ENCODE measurements at places on chromosomes 12 and 14.

DNA sequence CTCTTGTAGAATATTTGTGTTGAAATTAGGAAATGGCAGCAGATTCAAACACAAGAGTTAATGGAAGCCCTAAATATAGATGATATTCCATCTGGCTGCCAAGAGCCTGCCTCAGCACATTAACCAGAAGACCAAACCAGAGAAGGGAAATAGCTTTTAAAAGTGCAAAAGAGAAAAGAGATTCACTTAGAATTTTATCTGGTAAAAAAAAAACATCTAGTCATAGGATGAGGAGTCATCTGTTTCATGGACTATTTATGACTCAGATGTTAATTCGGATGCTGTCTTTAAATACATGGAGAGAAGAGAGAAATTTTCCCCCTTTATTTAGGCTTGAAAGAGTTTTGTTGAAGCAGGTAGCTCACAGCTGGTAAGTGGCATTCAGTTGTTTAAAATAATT, 201.6 kb upstream of the NUDT4 start:
- DNase-seq, result no peak

DNA sequence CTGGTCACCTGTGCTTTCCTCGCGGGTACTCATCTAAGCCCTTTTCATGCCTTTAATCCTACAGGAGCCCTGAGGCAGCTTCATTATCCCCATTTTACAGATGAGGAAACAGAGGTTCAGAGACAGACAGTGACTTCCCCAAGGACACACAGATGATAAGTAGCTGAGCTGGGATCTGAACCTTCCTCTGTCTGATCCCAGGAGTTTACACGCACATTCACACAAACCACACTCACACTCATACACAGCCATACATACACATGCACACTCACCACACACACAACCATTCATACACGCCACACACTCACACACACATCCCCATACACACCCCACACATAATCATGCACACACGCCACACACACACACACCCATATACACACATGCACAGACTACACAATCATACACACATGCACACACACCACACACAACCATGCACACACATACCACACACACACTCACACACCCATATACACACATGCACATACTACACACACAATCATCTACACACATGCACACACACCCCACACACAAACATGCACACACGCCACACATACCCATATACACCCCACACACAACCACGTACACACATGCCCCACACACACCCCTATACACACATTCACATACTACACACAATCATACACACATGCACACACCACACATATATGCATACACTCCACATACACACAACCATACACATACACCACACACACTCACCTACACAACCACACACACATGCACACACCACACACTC, 2.7 kb downstream of the TMEM119 start:
- DNase-seq, result no peak

GRCh38 chr12:127588249-127588648, 678.7 kb upstream of the TMEM132C start:
- DNase-seq, result no peak

DNA sequence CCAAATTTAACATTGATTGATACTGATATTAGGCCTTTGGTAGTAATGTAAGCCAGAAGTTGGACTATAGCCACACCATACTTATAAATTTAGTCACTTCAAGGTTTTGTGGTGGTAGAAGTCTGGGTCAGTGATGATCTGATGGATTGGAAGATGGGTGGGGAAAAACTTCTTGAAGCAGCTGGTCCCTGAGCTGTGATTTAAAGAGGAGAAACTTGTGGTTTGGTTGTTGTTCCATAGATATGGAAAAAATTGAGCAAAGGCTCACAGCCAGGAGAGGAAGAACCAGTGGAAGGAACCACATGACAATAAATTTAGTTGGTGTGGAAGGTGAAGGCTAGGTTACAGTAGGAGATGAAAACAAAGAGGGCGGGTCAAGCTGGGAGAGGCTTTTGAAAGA, 26.1 kb downstream of the PTHLH start:
- no peak for DNase-seq

GRCh38 chr12:54413284-54414190, 5.5 kb downstream of the ITGA5 start:
- no peak for DNase-seq

GRCh38 chr12:63090716-63091115, 60.3 kb downstream of the AVPR1A start:
- DNase-seq, result no peak

DNA sequence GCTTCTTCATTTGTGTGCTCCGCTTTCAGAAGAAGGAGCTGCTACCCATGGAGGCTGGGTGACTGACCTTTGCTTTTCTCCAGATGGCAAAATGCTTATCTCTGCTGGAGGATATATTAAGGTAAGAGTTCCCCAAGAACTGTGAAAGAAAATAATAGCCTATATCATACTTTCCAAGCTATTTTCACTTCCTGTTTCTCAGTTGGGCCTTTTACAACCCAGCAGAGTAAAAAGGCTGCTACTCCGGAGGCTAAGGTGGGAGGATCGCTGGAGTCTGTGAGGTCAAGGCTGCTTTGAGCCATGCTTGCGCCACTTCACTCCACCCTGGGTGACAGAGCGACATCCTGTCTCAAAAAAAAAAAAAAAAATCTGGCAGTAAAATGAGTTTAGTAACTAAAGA, 82.1 kb downstream of the APAF1 start:
- no peak for DNase-seq

- DNase-seq, result no peak
These were observed 177.1 kb downstream of the CCDC91 start for GRCh38 chr12:28367326-28367725.

DNA sequence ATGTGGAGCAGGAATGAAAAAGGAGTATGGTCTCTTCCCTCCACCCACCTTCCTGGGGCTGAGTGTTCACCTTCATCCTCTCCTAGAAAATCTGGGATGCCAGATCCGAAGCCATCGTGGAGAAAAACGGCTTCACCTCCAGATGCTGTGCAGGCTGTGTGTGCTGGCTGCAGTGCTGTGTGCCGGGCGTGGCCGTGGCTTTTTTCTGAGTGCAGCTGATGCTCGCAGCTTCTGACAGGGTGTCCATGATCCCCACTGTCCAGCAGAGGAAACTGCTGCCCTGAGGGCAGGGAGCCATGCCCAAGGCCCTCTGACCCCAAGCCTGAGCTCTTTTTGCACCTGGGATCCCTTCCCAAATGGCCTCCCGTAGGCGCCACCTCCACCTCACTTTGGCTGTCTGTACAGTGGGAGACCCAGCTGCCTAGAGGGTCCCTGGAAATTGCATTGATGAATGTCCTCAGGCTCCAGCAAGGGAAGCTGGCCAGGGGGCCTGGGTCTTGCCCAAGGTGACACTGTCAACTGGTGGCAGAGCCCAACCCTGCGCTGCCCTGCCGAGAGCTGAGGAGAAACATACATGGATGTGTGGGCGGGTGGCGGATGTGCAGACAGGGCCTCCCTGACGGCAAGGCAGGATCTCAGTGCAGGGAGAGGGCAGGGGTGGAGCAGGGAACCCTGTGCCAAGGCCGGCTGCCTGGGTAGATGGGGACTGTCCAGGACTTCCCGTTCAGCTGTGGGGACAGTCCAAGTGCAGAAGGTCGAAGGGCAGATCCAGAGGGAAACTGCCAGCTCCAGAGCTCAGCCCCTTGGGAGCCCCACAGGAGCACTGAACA, 53.3 kb downstream of the BEGAIN start:
- DNase-seq, result peak; percentile 34

- peak; percentile 29 for DNase-seq
These were observed 210.9 kb downstream of the MED13L start for GRCh38 chr12:116066381-116067230.

GRCh38 chr14:28742171-28742846, 24.3 kb upstream of the FOXG1 start:
- no peak for DNase-seq

DNA sequence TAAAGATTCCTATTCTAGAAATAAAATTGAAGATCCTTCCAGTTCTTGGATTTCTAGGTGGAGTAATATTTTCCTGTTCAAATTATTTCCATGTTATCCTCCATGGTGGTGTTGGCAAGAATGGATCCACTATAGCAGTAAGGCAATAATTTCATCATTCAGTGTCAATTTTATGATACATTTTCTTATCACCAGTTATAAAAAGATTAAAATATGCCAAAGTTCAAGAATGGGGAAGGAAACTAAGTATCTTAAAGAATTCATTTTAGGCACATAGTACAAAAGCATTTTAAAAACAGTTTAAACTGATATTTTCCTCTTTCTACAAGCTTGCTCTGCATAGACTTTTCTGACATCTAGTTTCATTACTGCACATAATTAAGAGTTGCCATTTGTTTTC, 19.1 kb downstream of the SYCP3 start:
- DNase-seq, result no peak

- DNase-seq, result no peak
These were observed 147.9 kb upstream of the PKP2 start for GRCh38 chr12:33044447-33044846.

GRCh38 chr14:37145395-37145794, 27.0 kb downstream of the SLC25A21 start:
- no peak for DNase-seq

GRCh38 chr12:59317598-59317997, 278.2 kb upstream of the SLC16A7 start:
- DNase-seq, result no peak

GRCh38 chr12:56723889-56724700, 1.0 kb downstream of the NACA start:
- DNase-seq, result peak; percentile 25

GRCh38 chr12:121167232-121167820, 34.6 kb downstream of the P2RX7 start:
- no peak for DNase-seq

GRCh38 chr12:62684570-62685295, 218.1 kb downstream of the MON2 start:
- peak; percentile 32 for DNase-seq

- DNase-seq, result no peak
These were observed 65.1 kb downstream of the PPP1R36 start for GRCh38 chr14:64614805-64615391.

DNA sequence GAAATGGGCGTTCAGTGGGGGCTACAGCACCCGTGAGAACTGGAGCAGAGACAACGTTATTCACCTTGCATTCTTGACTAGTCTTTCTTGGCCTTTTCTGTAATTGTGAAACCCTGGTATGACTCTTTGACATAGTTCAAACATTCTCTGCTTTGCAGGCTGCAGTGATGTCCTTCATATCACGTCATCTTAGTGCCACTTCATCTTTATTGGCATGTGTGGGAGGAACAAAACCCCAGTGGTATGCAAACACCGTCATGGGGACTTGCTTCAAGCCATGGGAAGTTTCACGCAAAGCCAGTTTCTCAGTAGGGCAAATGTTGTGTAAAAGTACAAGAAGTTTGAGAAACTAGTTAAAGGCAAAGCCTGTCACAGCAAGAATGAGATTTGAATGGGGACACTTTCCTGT, 20.2 kb upstream of the DUSP16 start:
- no peak for DNase-seq

GRCh38 chr12:33649992-33650391, 210.4 kb upstream of the SYT10 start:
- no peak for DNase-seq

- peak; percentile 74 for DNase-seq
These were observed 114.7 kb downstream of the SLC8A3 start for GRCh38 chr14:70073924-70074566.

DNA sequence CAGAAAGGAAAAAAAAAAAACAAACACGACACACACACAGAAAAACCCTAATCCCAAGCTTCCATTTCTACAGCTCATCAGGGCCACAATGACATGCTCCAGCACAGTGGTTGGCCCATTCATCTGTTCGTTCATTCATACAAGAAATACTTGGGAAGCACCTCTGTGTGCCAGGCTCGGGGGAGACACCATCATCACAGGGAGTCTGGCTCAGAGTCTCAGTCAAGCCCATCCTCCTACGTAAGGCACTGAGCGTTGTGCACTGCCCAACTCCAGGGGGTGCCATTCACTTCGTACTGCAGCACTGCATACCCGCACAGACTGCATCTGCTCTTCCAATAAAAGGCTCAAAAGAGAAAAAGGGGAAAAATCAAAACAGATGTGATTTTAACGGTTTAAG, 15.3 kb downstream of the VPS37B start:
- DNase-seq, result peak; percentile 78

DNA sequence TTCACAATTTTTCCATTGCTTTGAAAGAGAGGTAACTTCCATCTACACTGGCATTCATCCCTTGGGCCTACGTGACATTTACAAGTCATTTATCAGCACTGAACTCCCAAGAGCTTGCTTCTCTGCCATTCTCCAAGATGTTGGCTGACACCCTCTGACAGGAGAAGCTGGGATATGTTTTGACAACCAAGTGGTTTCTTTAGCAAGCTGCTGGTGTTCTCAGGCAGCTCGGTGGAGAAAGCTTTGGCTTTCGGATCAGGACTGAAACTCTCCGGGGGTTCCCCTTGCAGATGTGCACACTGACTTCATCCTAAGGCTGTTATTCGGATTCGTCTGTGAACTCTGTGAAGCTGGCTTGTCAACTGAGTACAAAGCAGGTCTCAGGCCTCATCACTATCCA, 15.7 kb downstream of the KCNA5 start:
- no peak for DNase-seq

DNA sequence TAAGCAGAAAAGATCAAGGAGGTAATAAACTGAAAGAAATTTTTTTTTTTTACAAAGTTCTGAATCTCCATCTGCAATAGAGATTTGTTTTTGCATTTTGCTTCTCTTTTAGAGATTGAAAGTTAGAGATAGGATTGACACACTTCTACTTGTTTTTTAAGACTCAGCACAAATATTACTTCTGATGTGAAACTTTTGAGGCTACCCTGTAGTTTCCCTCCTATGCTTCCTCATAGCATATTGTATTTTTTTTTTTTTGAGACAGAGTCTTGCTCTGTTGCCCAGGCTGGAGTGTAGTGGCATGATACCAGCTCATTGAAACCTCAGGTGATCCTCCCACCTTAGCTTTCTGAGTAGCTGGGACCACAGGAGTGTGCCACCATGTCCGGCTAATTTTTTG, 32.1 kb upstream of the SGPP1 start:
- DNase-seq, result no peak

- DNase-seq, result no peak
These were observed 466.0 kb downstream of the RAD51B start for GRCh38 chr14:68285421-68286179.

GRCh38 chr12:47718531-47718930, 6.8 kb downstream of the ENDOU start:
- DNase-seq, result no peak

GRCh38 chr12:33752854-33753253, 269.4 kb upstream of the ALG10 start:
- no peak for DNase-seq

GRCh38 chr14:68405961-68406360, 386.9 kb downstream of the ZFP36L1 start:
- no peak for DNase-seq

- no peak for DNase-seq
These were observed 47.7 kb upstream of the ADAMTS20 start for GRCh38 chr12:43599708-43600107.

- no peak for DNase-seq
These were observed 163.2 kb downstream of the PAX9 start for GRCh38 chr14:36824854-36825253.

DNA sequence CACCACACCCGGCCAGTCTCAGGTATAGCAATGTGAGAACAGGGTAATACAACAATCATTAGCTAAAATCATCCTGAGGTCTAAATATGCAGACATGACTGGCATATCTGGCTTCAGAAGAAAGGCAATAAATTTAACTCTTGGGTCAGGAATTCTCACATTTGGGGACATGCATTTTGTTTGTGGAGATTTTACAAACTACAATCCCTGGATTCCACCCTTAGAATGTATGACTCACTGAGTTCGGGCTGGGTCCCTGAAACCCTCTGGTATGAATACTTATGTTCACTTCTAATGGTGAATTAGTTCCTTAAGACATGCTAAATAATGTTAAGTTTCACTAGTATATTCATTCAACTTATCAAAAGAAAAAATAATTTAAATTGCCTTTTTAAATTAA, 98.9 kb upstream of the HMGA2 start:
- no peak for DNase-seq
